ENCODE measurements at places on chromosomes 13 and 19.

GRCh38 chr19:13207846-13208671 lies 57.8 kb downstream of the IER2 start:
- no peak for DNase-seq

- no peak for DNase-seq
Measured at GRCh38 chr19:30070968-30071632, 129.1 kb downstream of the URI1 start.

DNA sequence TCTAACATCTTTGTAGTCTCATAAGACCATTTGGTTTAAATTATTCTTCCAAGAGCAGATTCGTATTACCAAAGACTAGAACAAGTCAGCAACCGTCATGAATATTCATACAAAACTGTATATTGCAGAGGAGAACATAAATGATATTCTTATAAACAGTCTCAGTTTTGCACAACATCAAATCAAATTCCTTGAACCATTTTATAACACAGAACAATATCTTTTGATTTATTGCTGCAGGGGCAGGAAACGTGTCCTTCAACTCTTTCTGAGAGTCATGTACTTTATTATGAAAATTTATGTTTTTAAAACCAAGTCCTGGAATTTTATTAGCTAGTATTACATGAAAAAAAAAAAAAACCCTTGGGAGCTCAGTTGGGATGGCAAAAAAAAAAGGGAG lies 26.2 kb downstream of the SIGLECL1 start:
- DNase-seq = no peak

- DNase-seq = no peak
Measured at GRCh38 chr13:23560571-23561089, 9.6 kb upstream of the TNFRSF19 start.

GRCh38 chr19:18800636-18801035 lies 9.5 kb upstream of the COMP start:
- no peak for DNase-seq

DNA sequence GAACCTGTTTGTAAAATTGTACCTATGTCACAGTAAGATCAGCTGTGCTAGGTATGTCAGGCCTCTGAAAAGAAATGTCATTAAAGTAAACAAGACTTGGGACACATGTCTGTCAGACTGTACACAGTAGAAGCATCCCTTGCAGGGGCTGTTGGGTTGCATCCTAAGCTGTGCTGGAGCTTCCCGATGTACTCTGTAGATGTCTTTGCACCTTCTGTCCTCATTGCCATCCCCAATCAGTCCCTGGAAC lies 48.7 kb upstream of the GPR183 start:
- DNase-seq = no peak

DNA sequence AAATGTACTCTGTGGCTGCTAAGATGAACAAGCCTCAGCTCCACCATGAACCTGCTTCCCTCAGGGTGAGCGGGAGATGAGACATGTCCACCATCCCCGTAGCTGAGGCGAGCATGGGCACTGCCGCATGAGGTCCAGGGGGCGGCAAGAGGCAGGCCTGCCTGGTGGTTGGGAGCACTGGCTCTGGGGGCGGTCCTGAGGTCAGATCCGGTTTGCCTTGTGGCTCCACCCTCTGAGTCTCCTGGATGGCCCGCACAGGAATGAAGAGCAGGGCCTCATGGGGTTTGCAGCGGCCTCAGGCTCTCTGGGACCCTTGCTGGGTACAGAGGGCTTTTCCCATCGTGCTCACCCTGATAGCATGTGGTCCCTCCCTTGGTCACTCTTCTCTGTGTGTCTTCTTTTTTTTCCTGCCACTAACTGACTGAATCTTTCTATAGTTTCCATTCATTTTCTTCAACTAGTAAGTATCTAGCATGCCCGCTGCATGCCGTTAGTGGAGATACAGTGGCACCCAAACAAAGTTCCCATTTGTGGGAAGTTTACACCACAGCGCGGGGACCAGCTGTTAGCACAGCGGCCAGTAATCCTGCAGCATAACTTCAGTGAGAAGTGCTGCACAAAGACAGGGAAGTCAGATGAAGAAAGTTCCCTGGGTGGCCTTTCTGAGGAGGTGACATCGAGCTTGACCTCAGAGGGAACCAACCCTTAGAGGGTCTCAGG lies 37.3 kb downstream of the CAPN12 start:
- no peak for DNase-seq

DNA sequence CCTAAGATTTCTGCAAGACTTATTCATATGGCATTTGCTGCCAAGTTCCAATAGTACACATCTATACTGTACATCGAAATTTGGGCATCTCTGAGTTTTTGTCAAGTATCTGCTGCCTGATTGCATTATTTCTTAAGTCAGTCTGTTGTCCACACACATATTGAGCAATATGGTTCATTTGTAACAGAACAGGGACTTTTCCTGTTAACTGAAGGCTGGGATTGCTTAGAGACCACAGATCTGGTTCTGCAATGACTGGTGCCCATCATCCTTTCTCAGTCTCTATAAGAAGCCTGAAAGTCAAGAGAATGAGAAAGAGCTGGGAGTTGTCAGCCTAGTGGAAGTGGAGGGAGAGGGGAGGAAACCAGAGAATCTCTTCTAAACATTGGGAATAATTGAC lies 22.5 kb upstream of the MYCBP2 start:
- no peak for DNase-seq

DNA sequence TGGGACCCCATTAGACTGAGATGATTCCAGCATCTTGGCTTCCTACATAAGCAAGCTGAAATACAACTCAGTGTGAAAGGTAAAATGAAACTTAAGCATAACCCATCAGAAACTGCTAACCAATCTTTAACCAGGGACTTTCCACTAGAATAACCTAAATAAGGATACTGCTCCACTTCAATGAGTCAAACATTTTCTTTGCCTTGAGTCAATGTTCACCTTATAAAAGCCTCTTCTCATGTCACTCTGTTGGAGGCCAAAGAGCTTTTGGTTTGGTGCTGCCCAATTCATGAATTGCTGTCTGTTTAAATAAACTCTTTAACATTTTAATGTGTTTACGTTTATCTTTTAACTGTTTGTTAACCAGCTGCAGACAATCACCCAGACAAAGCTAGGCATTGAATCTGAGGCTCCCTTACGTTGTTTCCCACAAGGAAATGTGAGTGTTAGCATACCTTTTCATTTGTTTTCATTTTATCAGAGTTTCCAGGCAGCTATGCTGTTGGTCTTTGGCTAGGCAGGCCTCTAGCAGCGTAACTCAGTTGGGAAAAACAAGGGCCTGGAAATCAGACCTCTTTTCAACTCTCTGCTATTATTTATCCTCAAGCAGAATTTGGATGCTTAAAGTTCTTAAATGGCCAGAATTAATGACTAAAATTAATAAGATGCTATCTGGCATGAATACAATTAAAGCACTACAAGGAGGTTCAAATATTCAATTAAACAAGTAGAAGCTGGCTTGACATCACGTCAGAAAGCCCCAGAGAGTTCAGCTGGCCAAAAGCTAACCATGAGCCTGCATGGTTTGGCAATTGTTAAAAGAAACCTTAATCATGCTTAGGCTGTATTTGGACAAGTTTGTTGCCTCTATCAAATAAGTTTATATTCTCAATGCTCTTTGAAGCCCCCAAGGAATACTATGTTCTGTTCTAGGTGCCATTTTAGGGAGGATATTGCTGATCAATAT lies 200.2 kb downstream of the DCLK1 start:
- no peak for DNase-seq

DNA sequence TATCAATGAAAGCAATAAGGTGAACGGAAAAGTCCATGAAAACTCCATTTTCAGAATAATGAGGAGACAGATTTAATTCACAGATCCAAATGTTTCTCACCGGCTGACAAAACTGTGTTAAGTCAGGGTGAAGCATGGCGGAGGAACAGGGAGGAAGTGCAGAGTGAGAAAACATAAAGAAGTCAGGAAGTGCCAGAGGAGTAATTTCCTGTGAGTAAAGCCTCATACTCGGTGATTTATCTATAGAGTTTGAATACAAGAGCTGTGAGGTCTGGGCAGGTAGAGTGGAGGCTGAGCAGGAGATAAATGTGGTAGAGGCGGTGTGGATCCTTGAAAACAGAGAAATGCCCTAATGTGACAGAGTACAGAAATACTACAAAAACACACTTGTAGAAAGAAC lies 11.4 kb downstream of the CARD8 start:
- no peak for DNase-seq

- no peak for DNase-seq
Measured at GRCh38 chr19:51980116-51980736, 6.4 kb downstream of the ZNF350 start.

DNA sequence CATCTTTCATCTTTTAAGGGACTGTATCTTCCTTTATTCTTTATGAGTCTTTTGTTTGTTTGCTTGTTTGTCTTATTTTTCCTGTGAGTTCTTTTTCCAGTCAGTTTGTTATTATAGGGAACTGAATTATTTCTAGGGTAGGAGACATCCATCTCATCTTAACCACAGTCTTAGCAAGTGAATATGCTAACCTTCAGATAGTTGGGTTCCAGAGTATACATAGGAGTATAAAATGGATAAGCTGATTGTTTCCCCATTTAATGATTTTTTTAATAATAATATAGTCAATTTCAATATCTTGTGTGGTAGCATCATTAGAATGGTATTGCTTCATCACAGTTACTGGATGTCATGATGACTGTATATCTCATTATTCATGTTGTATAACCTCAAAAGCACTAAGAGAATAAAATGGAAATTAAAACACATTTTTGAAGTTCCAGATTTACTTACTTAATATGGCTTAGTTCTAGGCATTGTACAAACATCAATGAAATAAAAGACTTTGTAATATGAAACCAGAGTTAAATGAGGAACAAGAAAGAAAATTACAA lies 33.0 kb downstream of the GPC6 start:
- no peak for DNase-seq

DNA sequence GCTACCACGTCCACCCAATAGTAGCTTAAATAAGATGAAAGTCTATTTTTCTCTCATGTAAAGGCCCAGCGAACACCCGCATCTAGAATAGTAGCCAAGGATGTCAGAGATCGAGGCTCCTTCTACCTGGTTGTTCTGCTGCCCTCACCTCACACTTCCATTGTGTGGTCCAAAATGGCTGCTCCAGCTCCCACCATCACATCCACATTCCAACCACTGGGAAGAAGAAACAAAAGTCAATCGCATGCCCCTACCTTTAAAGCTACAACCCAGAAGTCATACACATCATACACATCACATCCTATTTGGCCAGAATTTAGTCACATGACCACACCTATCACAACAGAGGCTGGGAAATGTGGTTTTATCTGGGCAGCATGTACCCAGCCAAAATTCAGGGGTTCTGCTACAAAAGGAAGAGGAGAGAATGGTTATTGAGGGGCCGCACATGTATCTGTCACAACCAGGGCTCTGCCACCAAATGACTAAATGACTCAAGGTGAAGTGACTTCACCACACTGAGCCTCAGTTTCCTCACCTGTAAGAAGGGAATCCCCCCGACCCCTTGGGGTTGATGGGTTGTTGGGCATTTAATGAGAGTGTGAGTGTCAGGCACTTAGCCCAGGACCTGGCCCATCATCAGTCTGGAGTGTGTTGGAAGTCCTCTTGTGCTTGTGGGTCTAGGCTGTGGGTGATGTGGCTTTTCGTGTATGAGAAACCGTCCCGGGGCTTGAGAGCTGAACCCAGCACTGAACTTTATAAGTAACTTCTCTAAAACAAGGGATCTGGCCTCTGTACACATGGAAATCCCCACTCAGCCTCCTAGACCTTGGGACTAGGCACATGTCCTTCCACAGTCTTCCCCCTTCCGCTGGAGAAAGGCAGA lies 10.2 kb upstream of the CBLC start:
- DNase-seq = no peak

DNA sequence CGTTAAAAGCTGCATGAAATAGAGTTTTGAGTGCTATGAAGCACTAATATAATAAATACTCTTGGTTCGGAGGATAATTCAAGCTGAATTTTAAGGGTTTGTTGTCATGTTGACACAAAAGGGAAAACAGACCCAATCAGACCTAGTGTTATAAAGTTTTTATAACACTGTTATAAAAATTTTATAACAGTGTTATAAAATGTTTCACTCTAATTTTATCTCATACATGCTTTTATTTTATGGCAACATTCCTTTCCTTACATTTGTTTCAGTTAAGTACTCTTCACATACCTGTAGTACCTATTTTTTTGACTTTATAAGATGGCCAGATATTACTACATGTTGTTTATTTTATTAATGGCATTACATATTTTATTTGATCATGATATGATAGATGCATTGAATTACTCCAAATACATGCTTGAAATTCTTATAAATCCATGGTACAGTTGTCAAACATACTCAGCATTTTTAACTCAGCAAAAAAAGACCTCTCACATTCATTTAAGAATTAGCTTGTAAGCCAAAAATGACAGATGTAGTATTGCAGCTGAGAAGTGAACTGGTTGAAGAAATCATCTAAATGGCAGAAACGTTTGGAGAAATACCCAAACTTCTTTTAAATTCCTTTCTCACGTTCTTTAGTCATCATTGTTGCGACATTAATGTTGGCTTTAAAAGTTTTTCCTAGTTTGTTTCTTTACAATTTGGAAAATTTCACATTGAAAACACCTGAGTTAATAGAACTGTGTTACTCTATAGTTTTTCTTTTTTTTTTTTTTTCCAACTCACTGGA lies 104.5 kb downstream of the PIBF1 start:
- DNase-seq = no peak

DNA sequence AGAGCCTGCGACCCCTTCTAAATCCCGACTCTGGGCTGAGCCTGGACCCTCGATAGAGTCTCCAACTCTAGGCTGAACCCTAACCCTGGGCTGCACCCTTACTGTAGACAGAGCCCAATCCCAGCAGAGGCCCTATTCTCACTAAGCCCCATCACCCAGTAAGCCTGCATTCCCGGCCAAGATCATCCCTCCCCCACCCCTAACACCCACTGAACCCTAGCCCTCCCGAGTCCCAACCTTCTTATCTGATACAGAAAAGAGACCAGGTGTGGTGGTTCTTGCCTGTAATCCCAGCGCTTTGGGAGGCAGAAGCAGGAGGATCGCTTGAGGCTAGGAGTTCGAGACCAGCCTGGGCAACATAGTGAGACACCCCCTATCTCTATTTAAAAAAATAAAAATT lies 2.6 kb upstream of the TNFAIP8L1 start:
- no peak for DNase-seq

DNA sequence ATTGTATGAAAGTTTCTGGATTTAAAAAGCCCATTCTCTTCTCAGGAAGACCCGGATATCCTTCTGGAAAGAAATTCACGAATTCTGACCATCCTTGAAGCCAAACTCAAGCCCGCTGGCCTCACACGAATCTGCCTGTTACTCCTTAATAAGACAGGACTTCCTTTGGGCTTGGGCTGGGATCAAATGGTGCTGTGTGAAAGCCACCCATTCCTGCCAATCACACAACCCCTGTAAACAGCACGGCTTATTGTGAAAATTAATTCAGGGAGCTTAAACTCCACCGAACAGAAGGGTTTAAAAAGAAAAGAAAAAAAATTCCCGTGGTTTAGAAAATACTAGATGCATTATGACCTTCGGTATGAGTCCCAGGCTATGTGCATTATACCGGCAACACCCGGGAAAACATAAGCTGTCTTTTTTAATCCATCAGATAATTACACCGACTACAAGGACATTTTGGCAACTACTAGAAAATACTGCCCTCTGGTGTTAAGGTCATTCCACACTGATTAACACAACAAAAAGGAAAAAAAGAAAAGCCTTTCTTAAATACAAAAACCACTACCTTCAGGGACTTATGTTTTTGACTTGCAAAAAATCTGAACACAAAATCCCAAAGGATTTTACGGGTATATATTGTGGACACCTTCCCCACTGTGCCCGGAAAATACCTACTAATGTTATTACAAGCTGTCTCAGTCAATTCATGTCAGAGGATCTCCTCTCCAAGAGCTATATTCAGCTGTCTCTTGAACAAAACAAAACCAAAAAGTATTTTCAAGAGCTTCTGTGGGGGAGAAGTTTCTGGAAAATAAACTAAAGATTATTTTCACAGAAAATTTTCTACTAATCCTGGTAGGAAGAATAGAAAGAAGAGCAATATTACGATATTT lies 76.0 kb upstream of the LSM14A start:
- peak; percentile 90 for DNase-seq
